Activated T-cell treated with anti-CD3 and anti-CD28 coated beads, Interleukin-2, amount 50 U/mL, for 72 hours (primary cell): ENCODE measurements at places on chromosomes 2 and 18.

DNA sequence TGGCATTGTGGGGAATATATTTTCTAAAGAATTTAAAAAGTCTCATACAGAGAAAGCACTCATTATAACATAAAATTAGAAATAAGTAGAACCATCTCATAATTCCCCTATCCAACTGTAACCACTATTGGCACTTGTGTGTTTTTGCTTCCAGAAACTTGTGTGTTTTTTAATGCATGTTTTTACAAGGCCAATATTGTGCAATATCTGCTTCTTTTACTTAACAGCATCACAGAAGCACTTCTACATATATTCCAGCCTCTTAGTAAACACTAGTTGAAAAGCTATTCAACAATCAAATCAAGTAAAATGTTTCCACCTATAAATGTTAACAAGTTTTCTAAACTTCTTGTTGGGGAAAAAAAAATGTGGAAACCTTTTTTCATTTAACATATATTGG lies 132.7 kb downstream of the LRP2 start:
- no peak overlapping the region for H3K27ac ChIP-seq
- no peak for DNase-seq
- H3K36me3 ChIP-seq, result no peaks in the 10 kb centered on the region

DNA sequence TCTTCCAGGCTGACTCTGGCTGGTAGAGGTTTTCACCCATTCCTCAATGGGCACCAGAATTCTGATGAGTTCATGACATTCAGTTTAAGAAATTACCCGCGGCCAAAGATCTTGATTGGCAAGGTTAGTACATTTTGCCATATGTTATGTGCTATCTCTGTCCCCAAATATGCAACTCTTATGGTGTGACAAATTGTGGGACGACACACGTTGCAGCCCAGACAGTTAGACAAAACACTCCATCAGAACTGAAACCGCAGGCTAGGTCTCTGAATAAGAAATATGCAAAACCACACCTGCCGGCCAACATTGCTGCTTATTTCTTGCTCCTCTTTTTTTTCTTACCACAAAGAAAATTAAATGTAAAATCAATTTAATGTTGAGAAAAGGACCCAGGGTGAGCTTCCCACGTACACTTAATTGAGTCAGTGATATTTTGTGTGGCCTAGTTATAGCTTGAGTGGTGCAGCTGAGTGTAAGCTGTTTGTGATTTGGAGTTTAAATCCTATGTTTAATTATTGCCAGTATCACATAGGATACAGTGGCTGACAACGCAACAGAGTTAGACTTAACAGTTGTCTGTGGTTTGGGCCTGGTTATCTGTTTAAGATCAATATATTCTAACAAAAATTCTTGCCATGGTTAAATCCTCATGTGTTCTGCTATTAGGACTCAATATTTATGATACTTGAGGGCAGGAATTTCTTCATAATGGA lies 35.7 kb upstream of the LTBP1 start:
- no peaks in the 10 kb centered on the region for H3K36me3 ChIP-seq
- no peak overlapping the region for H3K4me3 ChIP-seq

DNA sequence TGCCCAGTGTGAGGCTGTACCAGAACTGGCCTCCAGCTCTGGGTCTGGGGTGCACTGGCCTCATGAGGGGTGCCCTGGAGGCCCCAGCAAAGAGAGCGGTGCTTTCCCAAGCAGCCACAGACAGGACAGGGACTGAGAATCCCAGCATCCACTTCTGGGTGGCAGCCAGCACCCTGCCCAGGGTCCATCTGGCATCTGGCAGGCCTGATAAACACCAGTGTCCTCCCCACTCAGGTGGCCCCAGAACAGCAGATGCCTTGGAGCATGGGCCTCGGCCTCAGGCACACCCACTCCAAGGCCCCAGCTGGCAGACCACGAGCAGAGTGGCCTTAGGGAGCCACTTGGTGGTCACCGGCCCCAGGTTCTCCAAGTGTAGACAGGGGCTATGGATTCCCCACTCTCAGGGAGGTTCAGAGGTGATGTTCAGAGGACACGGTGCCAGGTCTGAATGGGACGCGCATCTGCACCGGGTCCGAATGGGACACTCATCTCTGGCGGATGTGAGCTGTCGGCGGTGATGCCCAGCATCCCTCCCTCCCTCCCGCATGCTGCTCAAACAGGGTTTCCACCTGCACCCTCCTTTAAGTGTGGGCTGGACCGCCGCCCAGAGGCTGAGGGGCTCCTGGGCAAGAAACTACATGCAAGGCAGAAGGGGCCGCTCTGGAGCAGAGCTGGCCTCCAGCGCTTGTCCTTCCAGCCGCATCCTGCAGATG lies 82.2 kb upstream of the GPC1 start:
- DNase-seq, result no peak
- peaks cover 8% of the 10 kb centered on the region for H3K27me3 ChIP-seq
- H3K4me3 ChIP-seq, result no peak overlapping the region

- no peak for DNase-seq
- peaks cover 78% of the 10 kb centered on the region for H3K27me3 ChIP-seq
- H3K4me1 ChIP-seq, result peaks cover 47% of the 10 kb centered on the region
- no peak overlapping the region for H3K4me3 ChIP-seq
- peaks cover 2% of the 10 kb centered on the region for H3K36me3 ChIP-seq
Measured at GRCh38 chr2:176107731-176108181, 676 bp downstream of the HOXD11 start.

- H3K27ac ChIP-seq, result no peak within 1 kb of the TSS
- H3K4me3 ChIP-seq, result peak within 1 kb of the TSS; percentile 84
- peaks cover 18% of the 10 kb centered on the region for H3K4me1 ChIP-seq
- no peaks in the 10 kb centered on the region for H3K36me3 ChIP-seq
- peaks cover 48% of the 10 kb centered on the region for H3K27me3 ChIP-seq
- DNase-seq, result peak; percentile 10
Measured at GRCh38 chr2:166375736-166376487, at the start of gene SCN9A. TSS of gene SCN9A (minus strand) at chr2:166375944. CDS start at chr2:166311756, 64,188 bp downstream.

GRCh38 chr2:119724656-119725485 lies 34.9 kb upstream of the PTPN4 start:
- H3K4me1 ChIP-seq, result peaks cover 18% of the 10 kb centered on the region
- no peaks in the 10 kb centered on the region for H3K36me3 ChIP-seq
- H3K4me3 ChIP-seq, result no peak overlapping the region
- no peaks in the 10 kb centered on the region for H3K27me3 ChIP-seq
- H3K27ac ChIP-seq, result no peak overlapping the region

DNA sequence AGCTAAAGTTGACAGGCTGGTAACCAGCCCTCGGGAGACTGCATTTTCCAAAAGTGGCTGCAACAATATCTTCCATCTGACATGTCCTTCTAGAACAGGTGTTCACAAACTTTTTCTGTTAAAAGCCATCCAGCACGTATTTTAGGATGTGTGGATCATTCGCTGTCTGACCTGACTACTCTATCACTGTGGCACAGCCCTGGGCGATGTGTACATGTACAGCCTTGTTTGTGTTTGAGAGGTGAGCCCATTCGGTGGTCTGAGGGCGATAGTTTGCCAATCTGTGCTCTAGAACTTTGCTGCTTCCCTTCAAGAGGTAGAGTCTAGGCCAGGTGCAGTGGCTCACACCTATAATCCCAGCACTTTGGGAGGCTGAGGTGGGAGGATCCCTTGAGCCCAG lies 166.2 kb downstream of the TGIF1 start:
- peaks cover 1% of the 10 kb centered on the region for H3K36me3 ChIP-seq
- peaks cover 16% of the 10 kb centered on the region for H3K4me1 ChIP-seq
- H3K27me3 ChIP-seq, result no peaks in the 10 kb centered on the region
- H3K4me3 ChIP-seq, result no peak overlapping the region
- DNase-seq, result no peak

DNA sequence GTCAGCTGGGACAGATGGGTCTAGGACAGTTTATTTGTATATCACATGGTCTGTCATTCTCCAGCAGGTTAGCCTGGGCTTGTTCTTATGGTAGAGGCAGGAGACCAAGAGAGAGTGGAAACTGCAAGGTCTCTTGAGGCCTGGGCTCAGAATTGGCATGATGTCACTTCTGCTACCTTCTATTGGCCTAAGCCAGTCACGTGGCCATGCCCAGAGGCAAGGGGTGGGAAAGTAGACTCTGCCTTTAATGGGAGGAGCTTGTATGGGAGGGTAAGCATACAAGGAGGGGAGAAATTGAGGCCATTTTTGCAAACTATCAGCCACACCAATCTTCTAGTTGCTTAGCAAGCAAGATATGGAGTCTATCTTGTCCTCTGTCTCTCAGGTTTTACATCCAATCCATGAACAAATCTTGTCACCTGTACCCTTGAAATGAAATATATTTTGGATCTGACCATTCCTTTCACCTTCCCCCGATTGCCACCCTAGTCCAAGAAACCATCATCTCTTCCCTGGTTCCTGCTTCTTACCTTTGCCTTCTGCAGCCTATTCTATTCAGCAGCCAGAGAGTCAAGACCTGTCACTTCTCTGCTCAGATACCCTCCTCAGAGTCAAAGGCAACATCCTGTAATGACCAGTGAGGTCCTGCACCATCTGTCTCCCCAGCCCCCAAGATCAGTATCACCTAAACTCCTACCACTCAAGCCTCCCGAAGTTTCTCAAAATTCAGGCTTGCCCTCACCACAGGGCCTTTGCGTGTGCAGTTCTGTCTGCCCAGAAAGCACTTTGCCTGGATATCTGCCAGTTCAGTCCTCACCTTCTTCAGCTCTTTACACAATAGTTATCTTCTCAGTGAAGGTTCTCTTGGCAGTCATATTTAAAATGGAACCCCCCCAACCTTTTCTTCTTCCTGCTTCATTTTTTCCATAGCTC lies 240.0 kb downstream of the LOXHD1 start:
- no peaks in the 10 kb centered on the region for H3K36me3 ChIP-seq
- H3K27ac ChIP-seq, result no peak overlapping the region
- H3K4me3 ChIP-seq, result no peak overlapping the region
- peaks cover 10% of the 10 kb centered on the region for H3K4me1 ChIP-seq
- H3K27me3 ChIP-seq, result no peaks in the 10 kb centered on the region

DNA sequence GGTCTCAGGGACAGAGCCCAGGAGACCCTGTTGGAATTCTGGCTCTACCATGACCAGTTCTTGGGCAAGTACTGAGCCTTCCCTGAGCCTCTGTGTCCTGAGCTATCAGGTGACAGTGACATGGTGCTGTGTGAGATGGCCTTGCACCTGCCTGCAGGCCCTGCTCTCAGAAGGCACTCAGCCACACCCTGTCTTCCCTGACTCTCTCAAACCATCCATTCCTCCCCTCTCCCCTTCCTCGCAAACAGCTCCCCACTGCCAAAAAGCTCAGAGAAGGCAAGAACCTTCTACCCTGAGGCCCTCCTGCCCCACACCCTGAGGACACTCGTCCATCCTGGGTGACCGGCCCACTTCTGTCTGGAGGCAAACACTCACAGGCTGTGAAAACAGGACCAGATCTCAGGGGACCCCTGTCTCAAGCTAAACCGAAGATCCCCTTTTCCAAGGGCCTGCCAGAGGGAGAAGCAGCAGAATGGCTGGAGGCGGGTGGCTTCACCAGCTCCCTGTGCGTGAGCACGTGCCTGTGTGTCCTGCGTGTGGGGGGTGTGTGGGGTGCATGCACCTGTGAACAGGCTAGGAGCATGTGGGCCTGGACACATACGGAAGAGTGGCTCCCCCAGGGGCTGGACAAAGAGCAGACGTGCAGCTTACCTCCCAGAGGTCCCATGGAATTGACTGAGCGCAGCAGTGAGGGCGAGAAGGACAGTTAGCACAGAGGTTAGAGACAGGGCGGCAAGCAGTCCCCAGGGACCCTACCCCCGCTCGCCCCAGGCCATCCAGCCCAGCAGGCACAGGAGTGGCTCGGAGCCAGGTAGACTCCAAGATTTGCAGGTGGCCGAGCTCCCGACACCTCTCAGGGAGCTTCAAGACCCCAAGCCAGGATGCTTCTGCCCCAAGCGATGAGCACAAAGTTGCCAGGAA lies 53.9 kb downstream of the BIN1 start:
- DNase-seq, result no peak
- H3K4me1 ChIP-seq, result no peaks in the 10 kb centered on the region
- no peaks in the 10 kb centered on the region for H3K27me3 ChIP-seq
- peaks cover 4% of the 10 kb centered on the region for H3K36me3 ChIP-seq

DNA sequence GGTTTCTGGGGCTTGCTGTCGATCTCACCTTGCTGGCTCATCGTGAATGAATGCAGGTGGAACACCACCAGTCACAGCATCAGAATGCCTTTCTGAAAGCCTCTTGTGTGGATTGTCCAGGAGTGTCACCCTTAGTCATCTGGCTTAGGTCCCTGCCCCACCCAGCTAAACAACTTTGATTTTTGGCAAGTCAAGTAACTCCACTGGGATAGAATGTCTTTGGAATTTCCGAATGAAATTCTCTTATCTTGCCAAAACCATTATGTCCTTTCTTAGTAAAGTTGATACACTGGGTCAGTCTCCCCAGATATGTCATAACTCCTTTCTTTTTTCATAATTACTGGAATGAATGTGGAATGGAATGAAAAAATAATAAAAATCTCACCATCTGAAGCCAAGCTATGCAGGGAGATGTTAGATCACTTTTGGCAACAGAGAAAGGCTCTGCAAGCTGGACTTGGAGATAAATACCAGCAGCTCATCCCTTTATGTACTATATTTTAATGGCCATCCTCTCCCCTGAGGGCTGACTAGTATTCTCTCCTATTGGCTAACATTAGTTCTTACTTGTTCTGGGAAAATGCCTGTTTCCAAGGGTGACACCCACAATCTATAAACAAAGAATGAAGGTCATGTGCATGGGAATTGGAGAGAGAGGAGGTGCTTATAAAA lies 35.4 kb downstream of the INSIG2 start:
- H3K4me1 ChIP-seq, result no peaks in the 10 kb centered on the region
- no peak overlapping the region for H3K27ac ChIP-seq
- DNase-seq, result no peak
- no peaks in the 10 kb centered on the region for H3K36me3 ChIP-seq
- H3K27me3 ChIP-seq, result peaks cover 44% of the 10 kb centered on the region

GRCh38 chr2:234425639-234426603 lies 71.0 kb downstream of the ARL4C start:
- no peaks in the 10 kb centered on the region for H3K36me3 ChIP-seq
- H3K4me1 ChIP-seq, result peaks cover 87% of the 10 kb centered on the region
- H3K27me3 ChIP-seq, result no peaks in the 10 kb centered on the region
- H3K27ac ChIP-seq, result peak overlapping the region; percentile 94

DNA sequence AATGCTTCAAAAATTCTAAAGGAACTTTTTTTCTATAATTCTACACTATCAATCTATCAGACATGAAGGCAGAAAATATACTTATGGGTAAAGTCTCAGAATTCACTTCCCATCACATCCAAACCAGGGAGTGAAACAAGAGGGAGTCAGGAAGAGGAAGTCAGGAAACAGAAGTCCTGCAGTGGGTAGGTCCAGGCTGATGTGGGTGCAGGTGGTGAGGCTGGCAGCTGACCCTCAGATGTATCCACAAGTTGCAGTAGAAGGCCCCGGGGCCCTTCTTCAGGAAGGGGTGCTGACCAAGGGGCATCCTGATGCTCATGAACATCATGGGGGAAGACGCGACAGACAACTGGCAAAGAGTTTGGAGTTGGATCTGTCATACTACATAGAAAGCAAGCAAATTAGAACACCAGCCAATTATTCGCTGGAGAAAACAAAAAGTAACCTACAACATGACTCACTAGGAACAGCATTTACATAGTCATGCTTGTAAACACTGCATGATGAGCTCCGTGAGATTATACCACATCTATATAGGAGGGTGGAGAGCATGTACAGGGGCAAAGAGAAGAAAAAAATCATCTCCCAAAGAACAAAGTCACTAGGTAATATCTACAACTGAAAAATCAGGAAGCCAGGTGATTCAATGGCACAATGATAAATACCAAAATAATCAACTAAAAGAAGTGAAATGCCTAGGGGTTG lies 4.2 kb downstream of the UXS1 start:
- peak overlapping the region; percentile 39 for H3K4me3 ChIP-seq
- peak overlapping the region; percentile 13 for H3K27ac ChIP-seq
